ENCODE measurements at places on chromosomes 6 and 20.

DNA sequence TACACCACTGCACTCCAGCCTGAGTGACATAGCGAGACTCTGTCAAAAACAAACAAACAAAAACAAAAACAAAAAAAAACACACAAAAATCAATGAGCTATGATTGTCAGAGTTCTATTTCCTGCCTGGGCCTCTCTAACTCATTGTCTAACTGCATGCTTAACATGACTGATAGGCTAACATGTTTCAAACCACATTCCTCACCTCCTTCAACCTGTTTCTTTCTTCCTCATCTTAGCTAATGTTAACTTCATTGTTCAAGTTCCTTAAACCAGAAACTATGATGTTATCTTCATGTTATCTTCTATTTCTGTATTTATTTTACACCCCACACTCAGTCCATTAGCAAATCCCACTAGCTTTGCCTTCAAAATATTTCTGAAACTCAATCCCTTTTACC lies 41.5 kb downstream of the BEND6 start:
- no peak for DNase-seq

- no peak for DNase-seq
Measured at GRCh38 chr6:11729076-11729475, 49.5 kb downstream of the ADTRP start.

DNA sequence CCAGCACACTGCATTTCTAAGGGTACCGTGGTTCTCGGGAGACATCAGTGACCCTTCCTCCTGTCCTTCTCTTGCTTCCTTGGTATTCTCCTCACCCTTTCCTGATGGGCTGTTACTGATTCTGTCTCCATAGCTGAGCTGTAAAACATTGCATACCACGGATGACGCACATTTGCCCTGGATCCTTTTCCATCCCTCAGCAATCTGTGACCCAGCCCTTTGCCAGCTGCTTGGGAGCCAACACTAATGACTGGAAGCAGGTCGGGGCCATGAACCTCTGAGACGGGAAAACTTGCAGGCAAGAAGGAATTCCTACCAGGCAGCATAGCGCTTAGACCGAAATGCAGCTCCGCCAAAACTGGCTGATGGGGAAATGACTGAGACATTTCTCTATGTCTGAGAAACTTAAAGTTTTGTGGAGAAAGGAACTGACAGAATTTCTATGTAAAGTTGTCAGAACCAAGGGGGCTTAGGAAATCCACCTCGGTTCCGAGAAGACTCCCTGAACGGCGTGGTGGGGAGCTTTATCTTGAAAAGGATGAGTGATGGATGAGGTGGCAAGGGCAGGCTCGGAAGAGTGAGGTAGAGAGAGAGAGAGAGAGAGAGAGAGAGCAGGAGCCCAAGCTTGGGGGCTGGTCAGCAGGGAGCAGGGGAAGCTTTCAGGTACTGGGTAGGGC lies 19.2 kb downstream of the TUBB2B start:
- DNase-seq, result no peak

- no peak for DNase-seq
Measured at GRCh38 chr20:56979125-56979524, 287.3 kb downstream of the BMP7 start.

DNA sequence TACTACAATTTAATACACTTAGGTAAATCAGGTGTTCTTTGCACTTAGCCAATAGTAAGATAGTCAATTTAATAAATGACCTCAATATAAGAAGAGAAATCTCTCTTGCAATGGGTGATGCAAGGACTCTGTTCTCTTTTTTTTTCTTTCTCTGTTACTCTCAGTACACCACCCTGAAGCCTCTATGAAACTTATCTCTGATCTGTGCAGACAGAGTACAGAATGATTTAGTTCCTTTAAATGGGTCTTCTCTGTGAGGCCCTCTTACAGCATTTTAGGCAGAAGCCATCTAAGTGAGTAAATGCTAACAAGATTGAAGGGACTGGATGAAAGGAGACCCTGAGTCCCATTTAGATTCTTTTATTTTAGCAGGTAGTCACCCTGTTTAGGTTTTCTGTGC lies 312.8 kb downstream of the RFPL4B start:
- no peak for DNase-seq
